ENCODE measurements at places on chromosomes 1 and 21.

GRCh38 chr1:94396356-94397010 is 21.7 kb upstream of the ABCD3 start:
- no peak for DNase-seq

DNA sequence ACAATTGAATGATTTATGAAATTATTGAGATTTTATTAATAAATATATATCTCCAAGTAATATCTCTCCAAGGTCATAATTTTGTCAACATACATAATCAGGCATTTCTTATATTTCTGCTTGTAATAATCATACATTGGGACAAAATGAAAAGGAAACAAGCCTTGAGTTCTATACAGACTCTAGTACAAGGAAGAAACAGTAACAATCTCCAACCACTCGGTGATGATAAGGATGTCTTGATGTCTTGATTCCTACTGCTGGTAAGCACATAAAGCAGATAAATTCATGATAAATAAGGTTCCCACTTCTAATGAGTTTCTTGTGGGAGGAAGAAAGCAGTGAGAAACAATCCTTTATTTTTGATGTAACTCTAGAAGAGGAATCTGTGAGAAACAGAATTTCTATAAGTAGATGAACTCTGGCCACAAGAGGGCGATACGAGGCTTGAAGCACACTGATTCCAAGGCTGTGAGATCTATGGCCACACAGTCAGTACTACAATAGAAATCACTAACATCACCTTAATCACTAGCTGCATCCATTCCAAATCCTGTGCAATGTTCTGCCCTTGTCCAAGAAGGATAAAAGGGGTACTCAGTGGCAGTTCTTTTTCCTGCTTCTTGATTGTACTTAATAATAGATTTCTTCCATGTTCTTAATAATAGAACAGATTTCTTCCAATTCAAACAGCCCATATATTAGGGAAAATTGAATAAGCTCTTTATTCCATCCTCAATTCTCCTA is 41.4 kb upstream of the LRRC8B start:
- peak; percentile 88 for DNase-seq

GRCh38 chr1:91804546-91805023 is 81.4 kb downstream of the TGFBR3 start:
- no peak for DNase-seq

GRCh38 chr1:59697150-59697800 is 117.5 kb upstream of the HOOK1 start:
- DNase-seq: peak; percentile 33

- DNase-seq: no peak
Observed at GRCh38 chr1:151037032-151037431, 646 bp downstream of the BNIPL start.

- DNase-seq: no peak
Observed at GRCh38 chr1:220750131-220750515, 2.0 kb downstream of the MTARC2 start.

Data from GM23248 (cell line).